Stimulated activated CD4-positive, alpha-beta T cell treated with anti-CD3 and anti-CD28 coated beads, Interleukin-12 subunit alpha, Interleukin-12 subunit beta, amount 100 ng/mL, for 24 hours (primary cell): ENCODE measurements at places on chromosomes 16 and 17.

DNA sequence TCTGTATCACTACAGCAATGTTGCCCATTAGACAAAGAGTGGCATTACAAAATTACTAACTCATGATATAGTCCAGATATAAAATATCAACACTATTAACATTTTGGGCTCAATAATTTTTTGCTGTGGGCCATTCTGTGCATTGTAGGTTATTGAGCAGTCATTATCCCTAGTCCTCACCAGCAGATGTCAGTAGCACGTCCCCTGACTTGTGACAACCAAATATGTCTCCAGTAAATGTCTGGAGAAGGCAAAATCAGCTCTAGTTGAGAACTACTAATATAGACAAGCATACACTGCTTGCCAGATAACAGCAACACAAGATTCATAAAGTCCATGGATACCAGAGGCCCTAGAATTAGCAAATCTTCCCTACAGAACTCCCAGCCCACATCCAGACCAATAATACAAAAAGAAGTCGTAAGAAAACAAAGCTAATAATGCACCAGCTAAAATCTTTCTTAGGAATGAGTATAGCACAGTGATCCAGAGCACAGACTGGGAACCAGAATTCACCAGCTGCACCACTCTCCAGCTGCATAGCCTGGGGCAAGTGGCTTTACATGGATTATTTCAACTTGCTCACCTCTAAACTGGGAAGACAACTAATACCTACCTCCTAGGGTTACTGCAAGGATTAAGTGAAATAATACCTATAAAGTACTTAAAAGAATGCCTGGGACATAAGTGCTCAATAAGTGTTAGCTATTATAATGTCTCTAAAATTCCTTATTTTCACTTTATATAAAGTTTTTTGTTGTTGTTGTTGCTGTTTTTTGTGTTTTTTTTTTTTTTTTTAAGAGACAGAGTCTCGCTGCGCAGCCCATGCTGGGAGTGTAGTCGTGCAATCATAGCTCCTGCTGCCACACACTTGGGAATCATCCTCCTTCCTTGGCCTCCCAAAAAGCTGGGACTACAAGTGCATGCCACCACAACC lies 23.7 kb downstream of the HELZ start:
- no peak for DNase-seq

DNA sequence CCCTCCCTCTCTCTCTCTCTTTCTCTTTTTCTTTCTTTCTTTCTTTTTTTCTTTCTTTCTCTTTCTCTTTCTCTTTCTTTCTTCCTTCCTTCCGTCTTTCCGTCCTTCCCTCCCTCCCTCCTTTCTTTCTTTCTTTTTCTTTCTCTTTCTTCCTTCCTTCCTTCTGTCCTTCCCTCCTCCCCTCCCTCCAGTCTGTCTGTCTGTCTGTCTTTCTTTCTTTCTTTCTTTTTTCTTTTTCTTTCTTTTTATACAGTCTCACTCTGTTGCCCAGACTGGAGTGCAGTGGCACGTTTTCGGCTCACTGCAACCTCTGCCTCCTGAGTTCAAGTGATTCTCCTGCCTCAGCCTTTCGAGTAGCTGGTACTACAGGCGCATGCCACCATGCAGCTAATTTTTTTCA lies 14.4 kb downstream of the CA4 start:
- DNase-seq = no peak

- no peak for DNase-seq
Measured at GRCh38 chr17:41678907-41679739, 9.6 kb upstream of the EIF1 start.

DNA sequence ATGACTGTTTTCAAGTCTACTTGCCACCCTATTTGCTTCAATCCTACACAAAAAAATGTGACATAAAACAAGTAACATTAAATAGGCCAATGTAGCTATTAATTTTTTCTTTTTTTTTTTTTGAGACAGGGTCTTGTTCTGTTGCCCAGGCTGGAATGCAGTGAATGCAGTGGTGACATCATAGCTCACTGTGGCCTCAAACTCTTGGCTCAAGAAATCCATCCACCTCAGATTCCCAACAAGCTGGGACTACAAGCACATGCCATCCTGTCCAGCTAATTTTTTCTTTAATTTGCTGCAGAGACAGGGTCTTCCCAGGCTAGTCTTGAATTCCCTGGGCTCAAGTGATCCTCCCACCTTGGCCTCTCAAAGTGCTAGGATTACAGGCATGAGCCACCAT lies 29.4 kb downstream of the ANKFY1 start:
- no peak for DNase-seq

DNA sequence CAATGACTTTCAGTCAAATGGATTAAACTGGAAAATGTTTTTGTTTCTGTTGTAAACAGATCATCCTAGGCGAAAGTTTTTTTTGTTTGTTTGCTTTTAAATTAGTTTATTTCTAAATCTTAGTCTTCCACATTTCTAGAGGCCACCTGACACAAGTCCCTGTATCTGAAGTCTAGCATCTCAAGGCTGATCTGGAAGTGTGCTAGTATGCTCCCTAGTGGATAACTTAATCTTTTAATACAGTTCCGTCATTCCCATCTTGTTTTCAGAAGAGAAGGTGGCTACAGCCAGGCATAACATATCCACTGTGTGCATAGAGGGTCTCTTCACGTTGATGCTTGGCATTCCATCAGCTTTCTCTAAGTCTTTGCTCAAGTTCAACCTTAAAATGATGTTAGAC lies 7.6 kb downstream of the IFT20 start:
- no peak for DNase-seq

DNA sequence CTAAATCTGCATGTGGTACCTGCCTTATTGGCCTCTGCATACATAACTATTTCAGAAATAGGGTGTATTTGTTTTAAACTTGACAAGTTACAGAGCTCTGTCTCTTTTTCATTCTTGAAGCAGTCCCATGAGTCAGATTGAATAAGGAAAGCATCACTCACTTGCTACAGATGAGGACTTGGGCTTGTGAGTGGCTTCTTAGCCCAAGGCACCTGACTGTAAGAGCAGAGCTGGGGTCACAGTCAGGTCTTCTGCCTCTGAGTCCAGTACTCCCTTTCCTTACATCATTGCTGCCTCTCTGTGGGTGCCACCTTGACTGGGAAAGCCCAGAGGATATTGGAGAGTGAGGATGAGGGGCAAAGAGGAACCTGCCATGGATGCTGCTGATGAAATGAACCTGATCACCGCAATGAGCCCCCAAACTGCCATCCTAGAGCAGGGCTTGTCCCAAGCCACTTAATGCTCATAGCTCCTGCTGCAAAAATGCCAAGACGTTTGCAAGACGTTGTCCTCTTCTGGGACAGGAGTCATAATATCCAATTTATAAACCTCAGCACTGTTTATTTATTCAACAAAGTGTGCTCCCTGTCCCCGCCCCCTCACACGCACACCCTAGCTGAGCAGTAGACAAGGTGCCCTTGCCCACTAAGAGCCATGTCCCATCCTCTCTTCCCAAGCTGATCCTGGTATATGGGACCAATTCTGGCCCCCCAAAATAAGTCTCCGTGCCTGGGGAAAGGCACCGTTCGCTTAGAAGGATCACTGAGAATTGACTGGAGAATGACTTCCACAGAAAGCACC lies 74.1 kb downstream of the CCDC182 start:
- DNase-seq = no peak

- no peak for DNase-seq
Measured at GRCh38 chr17:22304667-22305303, 612.5 kb downstream of the KCNJ18 start.

- DNase-seq = no peak
Measured at GRCh38 chr16:2987286-2987685, 7.0 kb upstream of the PKMYT1 start.

GRCh38 chr16:77212741-77213541 lies 13.7 kb downstream of the SYCE1L start:
- peak; percentile 49 for DNase-seq

- no peak for DNase-seq
Measured at GRCh38 chr16:52697971-52698370, 151.0 kb upstream of the TOX3 start.

DNA sequence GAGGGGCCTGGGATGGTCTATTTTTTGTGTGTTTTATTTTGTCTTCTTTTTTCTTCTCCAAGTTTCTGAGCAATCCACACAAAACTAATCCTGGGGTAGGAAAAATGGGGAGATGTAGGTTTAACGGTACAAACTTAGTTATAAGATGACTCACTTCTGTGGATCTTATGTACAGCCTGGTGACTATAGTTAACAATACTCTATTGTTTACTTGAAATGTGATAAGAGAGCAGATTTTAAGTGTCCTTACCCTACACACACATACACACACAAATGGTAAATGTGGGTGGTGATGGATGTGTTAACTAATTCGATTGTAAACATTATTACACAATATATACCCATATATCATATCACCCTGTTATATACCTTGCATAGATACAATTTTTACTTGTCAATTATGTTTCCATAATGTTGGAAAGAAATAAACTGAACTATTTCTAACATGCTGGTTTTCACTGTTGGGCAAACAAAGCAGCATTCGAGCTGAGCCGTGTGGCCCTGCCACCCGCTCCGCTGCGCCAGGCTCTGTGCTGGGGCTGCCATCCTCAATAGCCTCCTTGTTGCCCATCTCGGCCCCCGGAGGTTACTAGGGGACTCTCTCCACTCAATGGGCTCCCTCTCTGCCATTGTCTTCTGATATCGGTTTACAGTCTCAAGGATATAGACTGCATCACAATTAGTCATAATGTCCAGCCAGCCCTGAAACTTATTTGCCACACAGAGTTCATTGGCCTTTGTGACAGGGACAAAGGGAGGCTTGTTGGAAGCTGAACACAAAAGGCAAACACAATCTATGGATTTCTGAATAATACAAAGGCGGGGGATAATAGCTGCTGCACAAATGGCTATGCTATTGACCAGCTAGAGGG lies 380.3 kb upstream of the MAF start:
- DNase-seq = no peak

DNA sequence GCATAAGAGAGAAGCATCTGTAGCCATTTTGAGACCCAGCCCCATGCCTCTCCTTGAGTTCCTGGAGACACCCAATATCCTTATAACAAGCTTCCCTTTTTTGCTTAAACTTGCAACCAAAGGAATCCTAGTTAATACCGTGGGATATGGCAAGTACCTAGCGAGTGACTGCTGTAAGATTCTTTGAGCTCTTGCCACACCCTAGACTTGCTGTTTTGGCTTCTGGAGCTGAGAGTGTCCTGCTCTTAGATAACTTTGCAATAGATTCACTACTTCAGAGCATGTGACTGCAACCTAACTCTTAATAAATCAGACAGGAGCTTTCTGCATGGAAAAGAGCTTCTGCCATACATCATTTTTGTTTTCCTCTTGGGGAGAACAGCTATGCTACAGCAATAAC lies 58.3 kb downstream of the AKAP1 start:
- DNase-seq = no peak

- DNase-seq = no peak
Measured at GRCh38 chr16:13254998-13255614, 353.7 kb downstream of the SHISA9 start.

DNA sequence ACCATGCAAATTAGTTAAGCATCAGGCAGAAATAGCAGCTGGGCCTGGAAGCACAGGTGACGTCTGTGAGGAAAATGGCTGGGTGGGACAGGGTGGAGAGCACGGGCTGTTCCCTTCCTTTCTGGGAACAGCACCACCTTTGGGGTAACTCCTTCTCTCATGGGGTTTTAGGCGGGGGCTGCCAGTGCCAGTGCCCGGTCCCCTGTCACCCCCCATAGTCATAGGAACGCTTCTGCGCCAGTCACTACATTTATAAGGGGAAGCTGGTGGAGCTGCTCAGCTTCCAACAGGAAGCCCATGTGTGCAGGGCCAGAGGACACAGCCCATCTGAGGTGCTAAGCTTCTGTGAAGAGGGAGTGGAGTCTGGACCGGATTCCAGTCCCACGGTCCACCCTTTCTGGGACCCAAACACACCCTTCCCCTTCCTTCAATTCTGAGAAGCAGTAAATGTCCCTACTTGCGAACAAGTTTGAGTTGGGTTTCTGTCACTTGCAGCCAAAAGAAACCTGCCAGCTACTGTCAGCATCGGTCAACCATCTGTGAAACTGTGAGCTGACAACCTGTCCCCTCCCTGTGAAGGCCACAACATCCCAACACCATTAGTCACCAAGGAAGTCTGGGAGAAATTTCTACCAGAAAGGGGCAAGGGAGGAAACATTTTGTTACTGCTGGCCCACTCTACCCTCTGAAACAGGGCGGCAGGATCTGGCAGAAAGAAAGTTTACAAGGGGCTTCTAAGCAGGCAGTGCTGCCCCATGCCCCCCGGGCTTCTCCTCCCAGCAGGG lies 86.0 kb upstream of the AMZ2 start:
- no peak for DNase-seq

GRCh38 chr16:23478566-23478965 lies 25.6 kb upstream of the COG7 start:
- DNase-seq = no peak

DNA sequence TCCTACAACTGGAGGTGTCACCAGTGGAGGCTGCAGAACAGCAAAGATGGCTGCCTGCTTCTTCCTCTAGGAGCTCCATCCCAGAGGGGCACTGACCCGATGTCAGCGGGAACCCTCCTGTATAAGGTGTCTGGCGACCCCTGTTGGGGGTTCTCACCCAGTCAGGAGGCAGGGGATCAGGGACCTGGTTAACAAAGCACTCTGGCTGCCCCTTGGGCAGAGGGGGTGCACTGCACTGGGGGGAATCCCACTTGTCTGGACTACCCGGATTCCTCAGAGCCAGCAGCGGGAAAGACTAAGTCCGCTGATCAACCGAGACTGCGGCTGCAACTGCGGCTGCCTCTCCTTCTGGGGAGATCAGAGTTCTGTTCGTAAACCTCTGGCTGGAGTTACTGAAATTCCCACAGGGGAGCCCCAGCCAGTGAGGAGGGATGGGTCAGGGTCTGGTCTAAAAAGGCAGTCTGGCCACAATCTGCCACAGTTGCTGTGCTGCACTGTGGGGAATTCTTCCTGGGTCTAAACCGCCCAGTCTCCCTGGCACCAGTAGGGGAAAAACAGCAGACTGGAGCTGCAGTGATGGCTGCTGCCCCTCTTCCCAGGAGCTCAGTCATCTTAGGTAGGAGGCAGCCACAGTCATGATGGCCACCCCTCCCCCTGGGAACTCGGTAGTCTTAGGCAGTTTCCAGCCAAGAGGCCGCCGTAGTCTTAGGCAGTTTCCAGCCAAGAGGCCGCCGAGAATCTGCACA lies 213.4 kb downstream of the CYB561 start:
- DNase-seq = no peak
